ENCODE measurements at places on chromosomes 3 and 15.
A peak's percentile ranks its signal among the peaks of the same experiment; 100 is the strongest.

- no peak for DNase-seq
These were observed 33.5 kb downstream of the TUSC7 start for GRCh38 chr3:116743062-116743461.

DNA sequence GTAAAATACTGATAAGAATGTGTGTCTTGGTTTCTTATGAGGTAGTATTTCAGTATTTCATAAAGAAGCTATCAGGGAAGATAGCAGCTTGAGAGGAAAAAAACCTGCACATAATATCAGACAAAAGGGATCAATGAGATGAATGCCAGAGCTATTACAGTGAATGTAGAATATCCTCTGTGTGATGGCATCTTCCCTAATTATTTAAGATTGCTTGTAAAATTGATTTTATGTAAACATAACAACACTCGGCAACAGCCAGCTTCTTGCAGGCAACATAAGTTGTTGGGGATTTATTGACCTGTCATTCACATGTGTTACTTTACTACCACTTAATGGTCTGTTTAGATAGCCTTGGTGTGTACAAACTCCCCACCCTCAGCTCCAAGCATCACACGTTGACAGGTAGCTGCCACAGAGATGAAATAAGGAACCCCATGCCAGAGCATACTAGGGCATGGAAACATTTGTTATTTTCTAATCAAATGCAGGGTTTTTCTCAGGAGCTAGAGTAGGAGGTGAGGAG, 49.2 kb upstream of the RARB start:
- no peak for DNase-seq

DNA sequence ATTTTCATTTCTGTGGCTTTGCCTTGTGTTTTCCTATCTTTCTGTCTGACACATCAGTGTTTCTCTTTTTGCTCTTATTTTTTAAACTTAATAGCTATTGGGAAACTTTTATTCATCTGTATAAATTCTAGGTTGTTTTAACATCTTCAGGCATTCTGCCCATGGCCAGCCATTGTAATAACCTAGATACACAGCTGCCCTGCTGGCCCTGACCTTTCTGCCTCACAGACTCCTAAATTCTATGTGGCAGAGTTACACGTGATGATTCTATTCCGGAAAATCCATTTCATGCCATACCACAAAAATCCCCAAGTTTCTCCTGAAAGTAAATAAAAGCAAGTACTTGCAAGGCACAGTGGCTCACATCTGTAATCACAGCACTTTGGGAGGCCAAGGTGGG, 150.1 kb downstream of the UACA start:
- DNase-seq: no peak

DNA sequence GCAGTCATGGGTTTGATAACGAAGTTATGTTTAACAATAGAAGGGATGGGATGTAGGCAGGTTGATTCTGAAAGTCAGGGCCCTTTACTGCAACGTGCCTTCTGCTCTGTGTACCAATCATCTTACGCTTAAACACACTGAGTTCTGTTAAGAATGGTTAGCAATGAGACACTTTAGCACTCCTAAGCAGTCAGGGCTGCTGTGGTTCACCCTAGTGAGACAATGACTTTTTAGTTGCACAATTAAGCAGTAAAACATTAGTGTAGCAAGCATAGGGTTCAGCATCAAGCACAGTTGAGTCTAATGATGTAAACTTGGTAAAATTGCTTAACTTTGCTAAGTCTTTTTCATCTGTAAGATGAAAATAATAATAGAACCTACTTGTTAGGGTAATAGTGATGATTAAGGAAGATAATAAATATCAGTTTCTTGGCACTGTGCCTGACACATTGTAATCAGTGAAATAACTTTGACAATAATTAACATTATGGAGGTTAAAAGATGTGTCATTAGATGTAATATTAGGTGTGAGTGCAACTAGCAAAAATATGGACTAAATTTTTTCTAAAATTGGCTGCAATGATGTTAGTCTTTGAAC, 484.2 kb upstream of the THBS1 start:
- no peak for DNase-seq

DNA sequence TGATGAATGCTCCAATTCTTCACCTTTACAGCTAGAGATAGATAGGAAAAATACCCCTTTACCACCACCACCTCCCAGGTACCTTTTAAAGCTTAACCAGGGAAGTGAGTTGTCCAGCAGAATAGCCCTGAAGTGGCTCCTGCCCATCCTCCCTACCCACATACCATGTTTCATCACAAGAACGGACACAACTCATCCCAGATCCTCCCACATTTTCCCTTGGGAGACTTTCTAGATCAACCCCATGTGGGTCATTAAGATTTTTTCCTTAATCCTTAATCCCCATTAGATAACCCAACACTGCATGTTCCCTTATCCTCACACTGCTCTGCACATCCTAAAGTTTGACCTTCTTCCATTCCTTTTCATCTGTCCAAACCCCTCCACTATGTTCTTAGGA, 69.3 kb downstream of the CHST2 start:
- DNase-seq: no peak

DNA sequence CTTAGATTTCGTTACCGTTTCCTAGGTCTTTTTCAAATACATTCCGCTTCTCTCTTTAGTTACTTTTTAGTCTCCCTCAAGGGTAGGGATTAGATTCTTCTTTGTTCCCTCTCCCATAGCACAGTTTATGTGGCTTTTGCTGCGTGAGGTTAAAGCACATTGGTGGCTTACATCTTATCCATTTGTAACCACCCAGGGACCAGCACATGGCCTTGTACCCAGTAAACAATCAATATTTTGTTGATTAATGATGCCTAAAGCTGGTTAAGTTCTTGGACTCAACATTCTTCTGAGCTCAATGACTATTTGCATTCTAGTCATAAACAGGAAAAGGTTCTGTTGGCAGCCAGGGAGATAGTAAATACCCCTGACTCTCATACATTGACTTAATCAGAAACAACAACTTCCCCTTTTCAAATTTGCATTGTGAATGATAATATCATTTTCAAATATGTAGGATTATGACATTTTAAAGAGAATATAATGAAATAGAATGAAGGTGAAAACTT, 60.2 kb downstream of the CACNA1D start:
- no peak for DNase-seq

- DNase-seq: no peak
These were observed 35.9 kb upstream of the KPNA4 start for GRCh38 chr3:160601288-160601687.

DNA sequence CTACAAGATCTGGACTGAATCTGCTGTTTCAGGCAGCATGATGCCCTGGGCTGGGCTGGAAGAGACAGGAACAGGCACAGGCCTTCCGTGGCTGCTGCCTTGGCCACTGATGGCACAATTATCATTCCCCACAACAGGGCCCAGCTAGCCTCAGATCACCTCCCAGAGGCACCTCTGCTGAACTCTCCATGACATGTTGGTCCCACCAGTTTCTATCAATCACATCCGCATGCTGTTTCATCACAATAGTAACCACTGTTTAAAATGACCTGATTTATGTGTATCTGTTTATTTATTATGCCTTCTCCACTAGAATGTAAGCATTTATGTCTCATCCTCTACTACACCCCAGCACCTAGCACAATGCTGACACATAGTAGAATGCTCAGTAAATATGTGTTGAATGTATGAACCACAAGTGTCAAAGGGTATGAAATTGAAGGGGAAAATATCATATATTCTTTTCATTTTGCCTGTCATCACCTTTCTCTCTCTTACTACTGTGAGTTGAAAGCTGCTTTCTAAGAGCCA, 32.7 kb upstream of the ZBTB38 start:
- no peak for DNase-seq

GRCh38 chr3:49812916-49813496, 747 bp downstream of the UBA7 start:
- no peak for DNase-seq

DNA sequence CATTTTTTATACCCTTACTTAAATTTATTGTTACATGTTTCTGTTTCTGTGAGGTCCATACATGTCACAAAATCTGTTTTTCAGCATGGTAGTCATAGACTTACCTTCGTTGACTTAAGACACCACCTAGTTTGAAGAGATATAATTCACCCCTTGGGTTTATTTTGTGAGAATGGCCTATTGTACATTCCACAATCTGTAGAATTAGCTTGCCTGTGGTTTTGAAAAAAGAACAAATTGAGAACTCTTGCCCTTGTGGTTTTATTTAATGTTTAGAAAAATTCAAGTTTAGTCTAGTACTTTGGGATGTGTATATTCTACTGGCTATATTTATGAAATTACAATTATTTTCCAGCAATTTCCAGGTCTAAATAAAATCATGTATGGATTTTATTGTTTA, 31.6 kb downstream of the FILIP1L start:
- no peak for DNase-seq

DNA sequence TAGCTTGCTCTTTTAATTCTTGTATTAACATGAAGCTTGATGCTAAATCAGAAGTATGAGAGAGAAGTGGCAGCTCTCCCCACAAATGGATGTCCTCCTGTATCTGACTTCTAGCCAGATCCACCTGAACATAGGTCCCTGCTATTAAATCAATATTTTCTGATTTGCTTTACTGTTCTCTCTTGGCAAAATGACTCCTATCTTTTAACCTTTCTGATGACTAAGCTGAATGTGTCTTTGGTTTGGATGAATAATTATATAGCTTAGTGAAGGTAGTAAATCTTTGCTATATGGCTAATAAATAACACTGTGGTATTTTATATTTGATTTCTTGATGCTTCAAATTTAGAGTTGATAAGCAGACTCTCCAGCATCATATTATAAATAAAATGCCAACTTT, 28.3 kb upstream of the ARL14 start:
- DNase-seq: no peak

DNA sequence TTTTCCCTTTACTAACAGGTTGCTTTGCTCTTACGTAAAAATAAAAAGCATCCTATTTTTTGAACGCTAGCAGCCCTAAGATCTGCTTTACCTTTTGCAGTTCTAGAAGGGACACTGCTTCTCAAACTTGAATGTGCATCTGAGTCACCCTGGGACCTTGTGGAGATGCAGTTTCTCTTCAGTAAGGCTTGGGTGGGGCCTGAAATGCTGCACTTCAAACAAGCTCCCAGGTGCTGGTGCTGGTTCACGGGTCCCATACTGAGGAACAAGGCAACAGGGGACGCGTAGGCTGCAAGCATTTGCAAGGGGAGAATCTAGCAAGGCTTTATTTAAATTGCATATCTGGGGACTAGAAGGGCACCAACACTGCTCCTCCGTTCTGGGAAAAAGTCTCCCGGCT, 30.0 kb downstream of the MB21D2 start:
- DNase-seq: no peak

GRCh38 chr3:60652829-60653228, 598.4 kb downstream of the FHIT start:
- DNase-seq: no peak

DNA sequence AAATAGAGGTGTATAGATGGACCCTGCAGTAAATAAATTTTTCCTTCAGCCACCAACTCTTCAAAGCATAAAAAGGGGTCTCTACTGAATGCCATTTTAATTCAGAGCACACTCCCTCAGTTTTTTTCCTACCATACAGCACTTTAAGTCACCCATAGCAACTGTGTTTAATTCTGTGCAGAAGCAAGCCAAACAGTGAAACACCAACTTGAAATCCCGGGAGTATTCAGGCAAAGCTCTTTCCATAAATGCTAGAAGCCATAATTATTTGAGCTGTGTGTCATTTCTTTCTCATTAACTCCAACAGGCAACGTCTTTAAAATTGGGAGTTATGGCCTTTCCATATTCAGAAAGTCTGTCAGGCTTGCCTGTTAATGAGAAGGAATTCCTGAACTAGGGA, 562.1 kb downstream of the GRM7 start:
- no peak for DNase-seq

- DNase-seq: peak; percentile 81
These were observed 12.6 kb upstream of the LMAN1L start for GRCh38 chr15:74799856-74800558.

Measured in stimulated activated CD4-positive, alpha-beta T cell treated with anti-CD3 and anti-CD28 coated beads, Interleukin-15, amount 100 ng/mL, for 1 hour (primary cell).